HEK293T (cell line): ENCODE measurements at places on chromosomes 5 and 9.

DNA sequence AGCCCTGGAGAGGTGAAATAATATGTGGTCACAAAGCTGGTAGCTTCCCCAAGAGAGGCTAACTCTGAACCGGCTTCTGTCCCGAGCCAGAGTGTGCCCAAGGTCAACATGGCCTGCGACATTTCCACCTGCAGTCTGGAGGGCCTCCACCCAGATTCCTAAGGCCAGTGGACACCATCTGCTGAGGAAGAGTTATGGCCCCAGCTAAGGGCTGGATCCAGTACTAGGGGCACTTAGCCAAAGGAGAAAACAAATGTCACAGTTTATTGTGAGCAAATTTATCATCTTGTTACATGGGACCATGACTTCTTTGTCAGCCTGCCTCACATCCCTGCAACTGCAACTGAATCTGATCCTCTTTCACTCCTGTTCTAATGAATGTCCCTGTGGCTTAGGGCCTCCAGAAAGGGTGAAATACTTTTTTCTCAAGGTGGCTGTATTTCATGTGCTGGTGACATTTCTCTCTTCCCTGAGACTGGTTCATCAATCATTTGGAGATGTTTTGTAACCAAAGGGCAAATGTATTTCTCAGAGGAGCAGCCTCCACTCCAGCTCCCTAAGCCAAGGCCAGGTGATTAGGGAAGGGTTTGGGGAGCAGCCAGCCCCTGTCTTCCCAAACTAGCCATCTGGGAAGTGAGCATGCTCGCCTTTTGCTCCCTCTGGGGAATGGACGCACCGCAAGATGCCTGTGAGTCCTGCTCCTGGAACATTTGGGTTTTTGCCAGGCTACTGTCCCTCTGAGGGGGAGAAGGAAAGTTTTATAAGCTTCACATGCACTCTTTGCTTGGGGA is 148.3 kb downstream of the CMYA5 start:
- DNase-seq = no peak

DNA sequence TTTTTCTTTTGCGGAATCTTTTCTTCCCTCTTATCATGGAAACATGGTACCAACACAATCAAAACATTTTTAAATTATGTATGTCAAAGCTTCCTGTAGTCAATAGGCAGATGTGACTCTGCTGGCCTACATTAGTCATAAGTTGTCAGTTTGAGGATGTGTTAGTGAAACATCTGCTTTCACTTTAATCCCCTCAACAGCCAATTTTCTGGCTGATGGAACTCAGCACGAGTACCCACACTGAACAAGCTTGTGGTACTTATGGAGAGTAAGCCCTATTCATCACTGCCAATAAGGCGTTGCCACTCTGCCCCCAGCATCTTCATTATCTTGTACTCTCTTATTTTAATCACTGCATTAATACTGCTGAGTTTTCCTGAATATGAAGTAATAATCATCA is 1034.4 kb downstream of the CDH9 start:
- no peak for DNase-seq

DNA sequence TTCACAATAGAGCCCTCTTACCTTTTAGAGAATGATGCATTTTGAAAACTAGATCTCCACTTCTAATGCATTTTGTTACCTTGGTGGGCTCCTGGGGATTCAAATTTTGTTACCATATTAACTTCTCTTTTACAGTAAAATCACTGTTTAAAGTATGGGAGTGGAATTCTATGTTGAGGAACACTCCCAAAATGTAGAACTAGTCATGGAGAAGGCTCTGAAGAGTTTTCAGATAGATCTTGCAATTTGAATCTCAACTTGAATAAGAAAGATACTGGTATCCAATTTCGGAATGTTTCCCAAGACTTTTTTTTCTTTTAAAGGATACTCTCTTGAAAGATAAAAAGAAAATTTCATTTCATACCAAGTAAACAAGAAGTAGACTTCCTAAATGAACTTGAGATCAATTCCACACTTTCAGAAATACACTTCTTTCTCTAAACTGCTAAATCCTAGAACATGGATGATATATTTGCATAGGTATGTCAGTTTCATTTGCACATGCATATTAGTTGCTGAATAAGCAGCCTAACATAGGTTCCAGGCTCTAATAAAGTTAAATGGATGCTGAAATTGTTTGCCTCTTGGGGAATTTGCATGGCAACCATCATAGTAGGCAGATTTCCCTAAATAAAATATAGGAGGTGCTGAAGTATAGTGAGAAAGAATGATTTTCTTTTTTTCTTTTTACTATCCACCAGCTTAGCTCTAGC is 205.4 kb downstream of the ADAMTS6 start:
- no peak for DNase-seq

- DNase-seq = no peak
These were observed 58.3 kb upstream of the SHB start for GRCh38 chr9:38127271-38127839.

- no peak for DNase-seq
These were observed 397.9 kb upstream of the PIK3R1 start for GRCh38 chr5:67817652-67818051.

GRCh38 chr5:65986796-65987195 is 60.4 kb downstream of the ERBIN start:
- DNase-seq = no peak

DNA sequence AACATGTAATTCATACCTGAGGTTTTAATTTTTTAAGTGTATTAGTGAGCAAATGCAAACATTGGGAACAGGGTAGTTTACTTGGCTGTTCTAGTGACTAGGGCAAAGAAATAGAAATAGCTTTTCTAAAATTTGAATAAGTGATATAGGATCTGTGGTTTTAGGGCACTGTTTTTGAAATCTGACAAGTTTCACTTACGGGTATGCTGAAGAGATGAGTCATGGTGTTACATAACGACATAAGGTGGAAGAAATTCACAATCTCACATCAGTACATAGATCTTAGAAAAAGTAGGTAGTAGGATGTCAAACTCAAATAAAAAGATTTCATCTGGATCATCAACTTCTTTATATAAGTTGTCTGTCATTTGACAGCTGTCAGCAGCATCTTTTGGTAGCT is 772.3 kb downstream of the MAT2B start:
- DNase-seq = no peak

DNA sequence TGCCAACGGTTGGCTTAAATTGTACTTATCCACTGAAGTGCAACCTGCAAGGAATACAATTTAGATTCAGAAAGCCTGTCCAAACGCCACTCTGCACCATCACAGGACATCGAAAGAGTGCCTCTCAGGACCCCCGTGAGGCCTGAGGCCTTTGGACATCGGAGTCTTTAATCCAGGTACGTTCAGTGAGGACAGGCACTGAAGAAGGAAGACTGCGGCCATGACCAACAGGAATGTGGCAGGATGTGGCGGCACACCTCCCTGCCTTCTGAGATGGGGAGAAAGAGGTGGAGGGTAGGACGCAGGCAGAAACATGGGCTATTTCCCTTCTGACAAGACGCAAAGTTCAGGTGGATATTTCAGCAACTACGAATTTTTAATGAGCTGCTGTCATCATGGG is 205.8 kb downstream of the FANCC start:
- DNase-seq = no peak

- no peak for DNase-seq
These were observed 75.0 kb upstream of the IL6ST start for GRCh38 chr5:56069652-56070226.

DNA sequence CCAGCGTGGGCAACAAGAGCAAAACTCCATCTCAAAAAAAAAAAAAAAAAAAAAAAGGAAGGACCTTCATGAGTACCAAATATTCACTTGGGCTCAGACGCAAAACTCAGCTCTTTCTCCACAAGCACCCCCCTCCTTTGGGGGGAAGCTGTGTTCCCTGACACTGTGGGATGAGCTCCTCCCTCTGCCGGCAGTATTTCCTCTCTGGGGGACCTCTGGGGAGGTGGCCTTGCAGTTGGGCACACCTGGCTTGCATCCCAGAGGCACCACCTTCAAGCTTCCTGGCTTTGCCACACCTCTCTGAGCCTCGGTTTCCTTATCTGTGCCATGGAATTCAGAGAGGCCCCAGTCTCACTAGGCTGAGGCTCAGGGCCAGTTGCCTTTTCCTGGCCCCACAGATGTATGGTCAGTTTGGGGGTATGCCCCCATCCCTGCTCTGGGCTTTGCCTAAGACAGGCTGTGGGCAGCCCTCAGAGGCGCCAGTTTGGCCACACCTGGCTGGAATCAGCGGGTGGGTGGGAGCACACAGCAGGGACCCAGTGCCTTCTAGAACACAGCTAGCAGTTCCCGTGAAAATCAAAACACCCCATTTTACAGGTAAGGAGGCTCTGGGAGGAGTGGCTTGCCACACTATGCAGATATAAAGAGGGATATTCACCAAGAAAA is 157.5 kb upstream of the IER5L start:
- DNase-seq = no peak

DNA sequence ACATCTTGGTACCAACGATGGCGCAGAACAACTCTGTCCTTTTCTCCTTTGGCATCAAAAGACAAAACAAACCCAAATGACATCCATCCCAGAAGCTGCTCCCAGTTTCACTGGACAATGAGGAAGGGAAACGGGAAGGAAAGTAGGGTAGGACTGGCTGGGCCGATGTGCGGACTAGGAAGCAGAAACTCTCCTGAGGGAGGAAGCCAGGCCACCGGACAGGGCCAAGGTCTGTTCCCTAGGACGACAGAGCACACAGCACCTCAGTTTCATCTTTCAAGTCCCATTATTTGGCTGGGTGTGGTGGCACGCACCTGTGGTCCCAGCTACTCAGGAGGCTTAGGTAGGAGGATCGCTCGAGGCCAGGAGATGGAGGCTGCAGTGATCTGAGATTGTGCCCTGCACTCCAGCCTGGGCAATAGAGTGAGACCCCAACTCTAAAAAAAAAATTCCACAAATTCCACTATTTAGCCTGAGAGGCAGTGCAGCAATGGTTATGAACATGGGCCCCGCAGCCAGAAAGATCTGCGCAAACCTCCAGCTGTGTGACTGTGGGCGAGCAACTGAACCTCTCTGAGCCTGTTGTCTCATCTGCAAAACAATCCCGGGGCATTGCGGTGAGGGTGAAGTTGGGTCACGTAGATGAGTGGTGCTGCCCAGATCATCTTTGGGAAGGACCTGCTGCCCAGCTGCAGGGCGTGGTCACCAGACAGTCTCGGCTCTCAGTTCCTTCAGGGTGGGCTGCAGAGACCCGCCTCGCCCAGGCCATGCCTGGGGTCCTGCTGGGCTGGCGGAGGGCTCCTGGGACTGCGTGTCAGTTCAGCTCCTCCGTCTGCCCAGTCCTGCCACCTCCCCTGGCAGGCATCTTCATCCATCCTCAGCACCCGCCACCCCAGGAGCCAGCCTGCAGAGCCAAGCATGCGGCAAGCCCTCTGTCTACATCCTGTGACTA is 101.2 kb upstream of the RAPGEF1 start:
- DNase-seq = no peak

DNA sequence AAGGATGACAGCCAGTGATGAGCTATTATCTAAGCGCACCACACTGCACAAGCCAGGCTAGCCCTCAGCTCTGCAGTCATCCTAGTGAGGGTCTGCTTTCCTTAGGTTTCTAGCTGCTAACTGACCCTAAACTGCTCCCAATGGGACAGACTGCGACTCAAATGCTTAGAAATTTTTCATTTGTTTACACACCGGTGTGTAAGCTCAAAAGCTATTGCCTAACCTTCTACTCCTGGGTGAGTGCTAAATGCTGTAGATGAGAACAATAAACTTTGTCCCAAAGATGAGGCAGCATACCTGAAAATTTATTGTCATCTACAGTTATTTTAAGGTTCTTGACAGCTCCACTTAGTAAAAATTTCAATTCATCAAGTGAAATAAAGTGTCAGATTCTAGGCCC is 311.4 kb downstream of the TMEM167A start:
- no peak for DNase-seq

GRCh38 chr5:128228008-128228407 is 144.4 kb downstream of the SLC12A2 start:
- no peak for DNase-seq

- no peak for DNase-seq
These were observed 54.2 kb upstream of the NOTCH1 start for GRCh38 chr9:136599811-136600660.

- DNase-seq = no peak
These were observed 572 bp downstream of the GNA14 start for GRCh38 chr9:77647267-77648233.

GRCh38 chr9:567747-568305 is 273.7 kb upstream of the DMRT1 start:
- DNase-seq = no peak

- no peak for DNase-seq
These were observed 96.7 kb upstream of the GRHPR start for GRCh38 chr9:37325778-37326177.

GRCh38 chr5:34930462-34930844 is 1.1 kb downstream of the DNAJC21 start:
- DNase-seq = no peak

DNA sequence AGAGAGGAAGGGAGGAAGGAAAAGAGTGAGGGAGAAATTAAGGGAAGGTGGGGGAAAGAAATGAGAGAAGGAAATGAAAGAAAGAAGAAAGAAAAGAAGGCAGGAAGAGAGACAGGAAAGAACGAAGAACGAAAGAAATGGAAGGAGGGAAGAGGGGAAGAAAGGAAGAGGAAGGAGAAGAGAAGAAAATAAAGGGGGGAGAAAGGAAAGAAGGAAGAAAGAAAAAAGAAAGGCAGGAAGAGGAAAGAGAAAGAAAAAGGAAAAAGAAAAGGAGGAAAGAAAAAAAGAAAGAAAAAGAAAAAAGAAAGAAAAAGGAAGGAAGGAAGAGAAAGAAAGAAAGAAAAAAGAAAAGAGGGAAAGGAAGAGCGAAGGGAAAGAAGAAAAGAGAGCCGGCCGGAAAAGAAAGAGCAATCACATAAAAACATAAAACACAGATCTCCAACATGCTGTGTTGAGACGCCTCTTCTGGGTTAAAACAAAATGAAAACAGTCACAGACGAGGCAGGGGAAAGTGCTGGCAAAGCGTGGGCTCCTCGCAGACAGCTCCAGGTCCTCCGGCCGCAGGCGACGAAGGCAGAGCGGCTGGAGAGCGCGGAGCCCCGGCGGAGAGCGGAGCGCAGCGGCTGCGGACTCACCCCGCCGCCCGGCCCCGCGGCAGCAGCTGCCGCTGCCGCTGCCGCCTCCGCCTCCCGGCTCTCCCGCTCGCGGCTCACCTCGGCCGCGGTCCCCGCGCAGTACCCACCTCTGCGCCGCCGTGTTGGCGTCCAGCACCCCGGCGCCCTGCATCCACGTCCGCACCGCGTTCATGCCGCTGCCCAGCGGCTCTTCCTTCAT is 896 bp downstream of the EBF1 start:
- DNase-seq = peak; percentile 47

- no peak for DNase-seq
These were observed 67.7 kb upstream of the ATG10 start for GRCh38 chr5:81904166-81904565.

- no peak for DNase-seq
These were observed 25.0 kb downstream of the SH3TC2 start for GRCh38 chr5:149037817-149038216.

- DNase-seq = no peak
These were observed 97.4 kb upstream of the MAST4 start for GRCh38 chr5:66498791-66499207.
